ENCODE measurements at places on chromosomes 12 and 14.

- no peaks in the 10 kb centered on the region for H3K27me3 ChIP-seq
- no peak for DNase-seq
- H3K36me3 ChIP-seq: no peaks in the 10 kb centered on the region
- no peaks in the 10 kb centered on the region for H3K4me1 ChIP-seq
- H3K4me3 ChIP-seq: no peak overlapping the region
Observed at GRCh38 chr12:107400686-107401447, 284.7 kb upstream of the PWP1 start.

GRCh38 chr12:12398026-12398859 lies 41.4 kb downstream of the BORCS5 start:
- no peaks in the 10 kb centered on the region for H3K27me3 ChIP-seq
- H3K4me3 ChIP-seq: no peak overlapping the region
- H3K36me3 ChIP-seq: no peaks in the 10 kb centered on the region

GRCh38 chr14:55758796-55759195 lies 178.8 kb downstream of the KTN1 start:
- no peaks in the 10 kb centered on the region for H3K36me3 ChIP-seq
- no peak overlapping the region for H3K4me3 ChIP-seq
- H3K4me1 ChIP-seq: no peaks in the 10 kb centered on the region
- H3K27me3 ChIP-seq: no peaks in the 10 kb centered on the region

GRCh38 chr12:128245121-128245520 lies 21.8 kb upstream of the TMEM132C start:
- H3K4me3 ChIP-seq: no peak overlapping the region
- H3K4me1 ChIP-seq: no peaks in the 10 kb centered on the region
- no peak for DNase-seq
- no peak overlapping the region for H3K27ac ChIP-seq

DNA sequence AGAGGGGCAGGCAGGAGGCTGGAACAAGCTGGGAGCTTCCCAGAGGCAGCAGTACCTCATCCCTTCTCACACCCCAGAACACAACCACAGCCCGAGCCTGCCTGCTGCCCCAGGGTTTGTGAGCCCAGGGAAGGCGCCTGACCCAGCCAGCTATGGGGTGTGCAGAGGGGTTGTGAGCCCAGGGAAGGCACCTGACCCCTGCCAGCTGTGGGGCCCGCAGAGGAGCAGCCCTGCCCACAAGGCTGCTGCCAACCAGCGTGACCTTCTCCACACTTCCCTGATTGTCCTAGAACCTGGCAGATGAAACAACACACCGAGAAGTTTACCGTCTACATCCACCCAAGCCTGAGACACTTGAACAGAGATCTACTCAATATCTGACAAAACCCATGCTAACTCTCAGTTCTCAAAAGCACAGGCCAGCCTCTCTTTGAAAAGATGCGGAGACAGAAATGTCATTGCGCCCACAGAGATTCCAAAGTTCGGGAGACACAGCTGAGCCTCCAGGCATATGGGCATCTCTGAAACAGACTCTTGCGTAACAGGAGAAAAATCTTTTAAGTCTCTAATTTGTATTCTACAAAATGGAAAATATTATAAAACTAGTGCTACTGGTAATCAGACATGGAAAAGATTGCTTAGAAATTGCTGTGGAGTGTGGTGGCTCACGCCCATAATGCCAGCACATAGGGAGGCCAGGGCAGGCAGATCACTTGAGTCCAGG lies 47.3 kb downstream of the SFSWAP start:
- H3K27ac ChIP-seq: no peak overlapping the region
- H3K27me3 ChIP-seq: no peaks in the 10 kb centered on the region
- no peak for DNase-seq
- H3K4me1 ChIP-seq: no peaks in the 10 kb centered on the region
- peaks cover 86% of the 10 kb centered on the region for H3K36me3 ChIP-seq

- H3K4me1 ChIP-seq: no peaks in the 10 kb centered on the region
- no peak overlapping the region for H3K27ac ChIP-seq
- no peak for DNase-seq
- no peak overlapping the region for H3K4me3 ChIP-seq
- H3K36me3 ChIP-seq: peaks cover 98% of the 10 kb centered on the region
- H3K27me3 ChIP-seq: no peaks in the 10 kb centered on the region
Observed at GRCh38 chr12:111664499-111664898, 21.3 kb downstream of the BRAP start.

DNA sequence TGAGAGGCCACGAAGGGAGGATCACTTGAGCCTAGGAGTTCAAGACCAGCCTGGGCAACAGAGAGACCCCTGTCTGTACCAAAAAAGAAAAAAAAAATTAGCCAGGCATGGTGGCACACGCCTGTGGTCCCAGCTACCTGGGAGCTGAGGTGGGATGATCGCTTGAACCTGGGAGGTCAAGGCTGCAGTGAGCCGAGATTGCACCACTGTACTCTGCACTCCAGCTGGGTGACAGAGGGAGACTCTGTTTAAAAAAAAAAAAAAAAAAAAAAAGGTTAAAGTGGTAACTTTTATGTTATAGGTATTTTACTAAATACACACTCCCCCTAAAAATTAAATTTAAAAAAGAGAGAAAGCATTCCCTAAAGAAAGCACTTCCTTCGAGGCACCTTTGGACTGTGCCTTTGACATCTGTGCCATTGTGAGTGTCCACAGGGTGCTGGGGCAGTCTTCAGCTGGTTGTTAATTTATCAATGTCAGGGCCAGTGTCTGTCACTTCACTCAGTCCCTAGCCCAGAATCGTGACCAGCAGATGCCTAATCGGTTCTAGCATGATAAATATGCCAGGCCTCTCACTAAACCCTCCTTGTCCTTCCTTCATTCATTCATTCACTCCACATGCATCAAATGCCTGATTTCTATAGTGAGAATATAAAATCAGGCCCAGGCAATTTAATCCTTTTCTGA lies 63.1 kb downstream of the B4GALNT3 start:
- DNase-seq: no peak
- H3K36me3 ChIP-seq: no peaks in the 10 kb centered on the region
- no peak overlapping the region for H3K27ac ChIP-seq
- H3K4me1 ChIP-seq: no peaks in the 10 kb centered on the region
